HT1080 (cell line): ENCODE measurements at places on chromosomes 5 and 9.

- DNase-seq: no peak
These were observed 64.7 kb downstream of the MEGF10 start for GRCh38 chr5:127355337-127355736.

GRCh38 chr9:91943478-91944470 lies 6.3 kb downstream of the ROR2 start:
- no peak for DNase-seq

DNA sequence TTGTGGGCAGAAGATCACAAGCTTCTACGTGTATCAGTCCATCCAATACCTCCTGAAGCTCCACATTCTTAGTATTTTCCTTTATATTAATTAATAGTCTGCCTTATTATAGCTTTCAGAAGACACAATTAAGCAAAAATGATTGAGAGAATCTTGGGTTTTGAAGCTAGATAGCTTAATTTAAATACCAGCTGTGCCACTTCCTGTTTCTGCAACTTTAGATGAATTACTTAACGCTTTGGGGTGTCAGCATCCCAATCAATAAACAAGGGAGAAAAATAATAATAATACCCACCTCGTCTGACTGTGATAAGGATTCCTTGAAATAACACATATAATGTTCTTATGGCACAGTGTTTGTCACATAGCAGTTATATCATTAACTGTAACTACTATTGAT lies 44.7 kb upstream of the HTR4 start:
- no peak for DNase-seq

- DNase-seq: no peak
These were observed 47.4 kb upstream of the SNCAIP start for GRCh38 chr5:122264610-122265009.

- DNase-seq: no peak
These were observed 240.5 kb downstream of the GADD45G start for GRCh38 chr9:89845321-89845720.
